Stimulated activated CD4-positive, alpha-beta T cell treated with anti-CD3 and anti-CD28 coated beads, Interleukin-15, amount 100 ng/mL, for 1 hour (primary cell): ENCODE measurements at places on chromosomes 7 and 10.

DNA sequence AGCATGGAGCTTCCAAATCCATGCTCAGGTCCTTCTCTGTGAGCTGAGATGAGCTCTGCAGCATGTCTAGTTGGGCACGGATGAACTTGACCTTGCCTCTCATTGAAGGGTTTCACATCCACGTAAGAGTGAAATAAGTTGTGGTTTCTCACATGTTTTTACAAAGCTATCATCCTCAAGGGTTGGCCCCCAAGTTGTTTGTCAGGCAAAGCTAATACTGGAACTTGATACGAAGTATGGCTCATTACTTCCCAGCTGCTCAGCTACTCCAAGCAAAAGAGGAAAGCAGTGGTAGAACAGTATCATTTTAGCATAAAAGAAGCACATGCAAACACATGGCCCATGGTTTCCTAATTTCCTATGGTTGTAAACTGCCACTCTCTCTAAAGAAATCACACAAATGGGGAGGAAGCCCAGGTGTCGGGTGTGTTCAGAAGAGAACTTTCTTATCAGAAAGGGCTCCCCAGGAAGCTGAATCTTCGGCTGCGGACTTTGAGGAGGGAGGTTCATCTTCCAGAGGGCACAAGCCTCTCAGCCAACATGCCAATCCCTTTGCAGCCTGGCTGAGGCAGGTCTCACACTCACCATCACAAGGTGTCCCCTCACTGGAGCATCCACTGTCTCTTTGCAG, 45.3 kb downstream of the PDLIM1 start:
- no peak for DNase-seq

DNA sequence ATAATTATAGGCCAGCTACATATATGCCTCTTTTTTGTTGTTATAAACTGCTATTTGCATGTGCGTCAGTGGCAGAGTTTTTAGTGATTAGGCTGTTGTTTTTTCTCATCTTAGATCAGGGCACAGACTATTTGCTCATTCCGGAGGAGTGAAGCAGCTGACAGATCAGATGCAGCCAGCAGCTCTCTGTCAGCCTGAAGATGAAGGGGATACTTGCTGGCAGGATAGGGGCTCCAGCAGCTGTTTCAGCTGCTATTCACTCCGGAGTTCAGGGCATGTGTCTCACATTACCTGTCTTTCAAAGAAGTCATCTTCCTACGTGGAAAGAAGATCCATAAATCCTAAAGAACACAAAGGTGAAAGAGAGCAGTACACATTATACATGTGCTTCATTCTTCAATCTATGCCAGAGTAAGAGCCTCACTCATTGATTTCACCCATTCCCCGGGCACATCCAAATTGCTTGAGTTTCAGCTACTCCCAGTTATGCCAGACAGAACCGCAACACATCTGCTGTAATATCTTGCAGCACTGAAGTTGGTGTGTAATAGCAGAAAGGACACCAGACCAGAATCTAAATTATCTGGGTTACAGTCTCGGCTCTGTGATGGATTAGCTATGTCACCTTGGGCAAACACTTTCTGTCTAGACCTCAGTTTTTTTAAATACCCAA, 182.8 kb upstream of the CHRM2 start:
- no peak for DNase-seq

DNA sequence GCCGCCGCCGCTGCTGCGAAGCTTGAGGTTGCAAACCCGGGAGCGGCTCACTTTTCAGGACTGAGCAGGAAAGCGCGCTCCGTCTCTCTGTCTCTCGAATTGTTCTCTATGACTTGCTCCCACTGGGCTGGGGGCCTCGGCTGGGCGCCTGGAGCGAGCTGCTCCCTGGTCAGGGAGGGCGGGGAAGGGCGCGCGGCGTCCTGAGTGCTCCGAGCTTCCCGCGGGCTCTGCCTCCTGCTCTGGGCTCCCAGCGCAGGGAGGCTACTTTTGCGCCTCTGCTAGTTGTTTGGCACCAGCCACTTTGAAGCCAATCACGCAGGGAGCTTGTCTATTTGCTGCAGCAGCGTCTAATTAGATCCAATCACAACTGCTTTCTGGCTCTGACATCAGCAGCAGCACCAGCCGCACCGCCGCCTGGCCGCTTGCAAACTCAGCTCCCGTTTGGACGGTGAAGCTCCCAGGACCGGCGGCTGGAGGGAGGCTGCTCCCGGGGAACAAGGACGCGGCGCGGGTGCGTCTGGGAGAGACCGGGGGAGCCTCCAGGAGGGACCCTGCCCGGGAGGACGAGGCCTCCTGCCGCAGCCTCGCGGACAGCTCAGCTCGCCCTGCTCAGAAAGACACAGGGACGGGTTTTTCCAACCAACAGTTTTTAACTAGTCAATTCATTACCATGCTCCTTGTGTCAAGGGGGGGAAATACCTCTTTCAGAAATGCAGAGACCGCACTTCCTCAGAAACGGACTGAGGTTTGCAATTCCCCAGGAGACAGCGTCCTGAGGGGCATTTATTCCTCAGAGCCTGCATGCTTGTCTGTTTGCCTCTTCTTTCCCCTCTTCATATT, at the start of gene ADARB2:
ADARB2 (minus strand) TSS at position 304 of the 840 bp plus-strand sequence.
- no peak for DNase-seq

GRCh38 chr10:124384172-124384571, 34.6 kb downstream of the OAT start:
- no peak for DNase-seq

GRCh38 chr10:53579773-53580172, 807.2 kb upstream of the MBL2 start:
- DNase-seq, result no peak

DNA sequence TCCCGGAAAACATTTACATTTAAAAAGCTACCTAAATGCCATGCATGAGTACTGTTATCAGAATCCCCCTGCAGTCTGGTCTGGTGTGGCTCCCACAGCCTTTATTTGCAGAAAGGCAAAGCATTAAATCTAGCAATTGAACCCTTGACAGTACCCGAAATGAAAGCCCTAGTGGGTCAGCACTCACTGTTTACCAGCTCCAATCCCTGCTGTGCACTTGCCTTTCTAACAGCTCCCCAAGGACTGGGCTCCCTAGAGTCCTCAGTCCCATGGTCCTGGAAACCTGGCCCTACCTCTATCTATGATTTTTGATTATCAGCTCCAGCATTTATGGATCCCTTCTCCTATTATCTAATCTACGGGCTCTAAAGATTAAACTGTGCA, 1.9 kb upstream of the MACC1 start:
- DNase-seq, result no peak

DNA sequence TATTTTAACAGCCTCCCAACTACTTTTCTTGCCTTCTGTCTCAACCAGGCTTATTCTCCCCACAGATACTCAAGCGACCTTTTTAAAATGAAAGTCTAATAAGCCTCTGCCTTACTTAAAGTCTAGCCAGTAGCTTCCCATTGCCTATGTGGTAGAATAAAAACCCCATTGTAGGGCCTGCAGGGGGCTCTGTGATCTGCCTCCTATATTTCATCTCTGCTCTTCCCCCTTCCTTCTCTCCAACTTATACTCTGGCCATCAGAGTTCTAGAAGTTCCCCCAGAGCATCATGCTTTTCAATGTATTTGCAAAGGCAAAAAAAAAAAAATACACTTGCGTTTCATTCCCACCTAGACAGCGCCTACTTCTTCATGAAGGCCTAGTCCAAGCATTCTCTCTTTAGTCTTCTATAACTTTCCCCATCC, 167.7 kb upstream of the ADO start:
- DNase-seq, result no peak
